ENCODE measurements at places on chromosomes 3 and 15. TPM values are rescaled to one million over a fixed set of nuclear protein-coding genes. Genes with fewer than 3 reads are reported as not detected.

GRCh38 chr3:152718810-152719209 lies 116.1 kb upstream of the P2RY1 start:
- DNase-seq: no peak

Gene MYL3
- total RNA-seq: 0.19 TPM

Gene PLA2G4E
- total RNA-seq: 0.05 TPM

GRCh38 chr3:1439395-1439794 lies 346.6 kb downstream of the CNTN6 start:
- no peak for DNase-seq

Gene DPPA2
- total RNA-seq: 0.14 TPM

GRCh38 chr3:71456156-71456555 lies 127.4 kb downstream of the FOXP1 start:
- no peak for DNase-seq

Gene CLCN2
- total RNA-seq: 0.85 TPM

Gene ZCWPW2
- 0.24 TPM for total RNA-seq

Data from thymus (tissue), 14 donors.